ENCODE measurements at places on chromosomes 11 and 22.
A peak's percentile ranks its signal among the peaks of the same experiment; 100 is the strongest.

GRCh38 chr22:17997456-17997855, 26.9 kb downstream of the MICAL3 start:
- no peak for DNase-seq

GRCh38 chr11:66744485-66745355, 15.7 kb upstream of the SPTBN2 start:
- DNase-seq: peak; percentile 91

DNA sequence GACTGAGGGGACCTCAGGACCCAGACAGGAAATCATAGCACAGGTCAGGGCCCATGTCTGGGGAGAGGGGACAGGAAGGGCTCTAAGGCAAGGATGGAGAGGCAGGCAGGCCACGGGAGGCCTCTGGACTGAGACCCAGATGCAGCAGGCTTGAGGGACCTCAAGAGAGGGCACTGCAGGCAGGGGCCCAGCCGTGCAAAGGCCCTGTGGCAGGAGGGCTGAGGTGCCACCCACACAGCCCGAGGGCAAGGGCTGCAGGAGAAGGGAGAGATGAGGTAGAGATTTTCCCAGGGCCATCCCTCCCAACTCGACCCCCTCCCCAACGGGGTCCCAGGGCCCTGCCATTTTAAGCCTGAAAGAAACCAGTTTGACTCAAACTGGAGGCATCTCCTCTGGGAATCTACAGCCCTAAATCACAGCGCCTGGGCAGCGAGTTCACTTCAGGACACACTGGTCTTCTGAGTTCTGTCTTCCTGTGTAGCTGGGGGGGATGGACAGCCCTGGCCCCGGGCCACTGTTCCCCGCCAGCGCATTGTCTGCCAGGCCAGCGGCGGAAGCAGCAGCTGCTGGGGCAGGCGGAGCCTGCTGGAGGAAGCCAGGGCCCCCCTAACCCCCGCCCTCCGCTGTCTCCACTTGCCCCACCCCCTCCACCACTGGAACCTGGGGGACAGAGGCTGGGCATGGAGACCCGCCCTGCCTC, 20.3 kb upstream of the WNT7B start:
- DNase-seq: no peak

GRCh38 chr11:81497202-81497804, 1236.4 kb downstream of the FAM181B start:
- no peak for DNase-seq

- DNase-seq: no peak
These were observed 15.6 kb downstream of the DCUN1D5 start for GRCh38 chr11:103076361-103076760.
